Panc1 (cell line): ENCODE measurements at places on chromosomes 7 and 10.

DNA sequence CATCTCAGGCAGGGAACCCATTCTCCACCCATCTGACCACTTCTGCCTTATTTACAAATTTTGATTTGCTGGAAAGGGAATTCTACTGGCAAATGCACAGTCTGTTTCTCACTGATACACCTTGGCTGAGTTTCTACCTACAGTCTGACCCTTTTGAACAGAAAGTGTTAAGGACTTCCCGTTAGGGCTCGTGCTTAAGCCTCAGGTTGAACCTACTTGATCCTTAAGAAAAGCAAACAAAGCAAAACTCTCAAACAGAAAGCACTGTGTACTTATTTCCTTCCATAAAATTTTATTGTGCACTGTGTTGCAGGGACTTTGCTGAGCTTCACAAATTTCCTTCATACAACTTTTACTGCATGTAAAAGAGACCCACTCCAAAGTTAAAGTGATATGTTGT lies 367.8 kb downstream of the NRG3 start:
- DNase-seq, result no peak

DNA sequence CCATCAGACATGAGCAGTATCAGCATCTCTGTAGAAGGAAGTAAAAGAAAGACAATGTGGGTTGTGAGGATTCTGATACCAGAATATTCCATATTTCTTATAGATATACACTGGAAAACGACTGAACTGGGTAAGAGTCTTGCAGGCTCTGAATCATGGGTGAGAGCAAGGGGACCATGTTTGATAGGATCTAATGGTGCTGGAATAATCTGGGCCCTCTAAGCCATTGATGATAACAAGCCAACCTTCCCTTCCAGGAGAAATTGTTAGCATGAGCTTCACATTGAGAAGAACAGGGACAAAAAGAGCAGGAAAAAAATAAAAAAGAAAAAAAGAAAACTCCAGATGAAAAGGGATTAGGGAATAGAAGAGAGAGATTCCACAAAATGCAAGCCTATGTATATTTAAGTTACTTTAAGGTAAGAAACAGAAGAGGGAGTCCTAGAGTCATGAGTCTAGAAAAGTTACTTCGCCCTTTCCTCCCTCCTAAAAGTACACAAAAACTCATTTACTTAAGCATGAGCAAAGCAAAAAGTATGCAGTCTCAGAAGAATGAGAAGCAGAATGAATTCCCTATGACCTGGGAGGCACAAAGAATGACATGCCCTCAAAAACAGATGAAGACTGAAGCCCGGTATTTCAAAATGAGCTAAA lies 181.9 kb downstream of the TMEM26 start:
- DNase-seq, result peak; percentile 80

- no peak for DNase-seq
Observed at GRCh38 chr7:18515067-18515466, 19.5 kb downstream of the HDAC9 start.

GRCh38 chr10:114095559-114096337 lies 52.1 kb downstream of the ADRB1 start:
- no peak for DNase-seq

DNA sequence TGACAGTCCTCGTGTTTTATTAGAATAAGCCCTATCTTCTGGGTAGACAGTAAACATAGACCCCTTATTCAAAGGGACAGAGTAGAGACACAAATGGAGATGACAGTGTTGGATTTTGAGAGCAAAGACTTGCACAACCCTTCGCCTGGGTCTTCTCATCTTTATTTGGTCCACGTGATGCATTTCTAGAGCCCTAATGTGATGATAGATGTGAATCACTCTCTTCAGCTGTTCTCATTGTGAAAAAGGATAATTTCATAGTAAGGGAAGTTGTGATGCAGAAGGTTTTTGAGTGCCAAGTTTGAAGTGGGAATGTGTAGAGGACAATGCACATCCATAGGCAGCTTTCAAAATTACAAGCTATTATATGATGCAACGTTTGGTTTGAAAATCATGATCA lies 86.3 kb downstream of the CREB5 start:
- DNase-seq, result no peak

DNA sequence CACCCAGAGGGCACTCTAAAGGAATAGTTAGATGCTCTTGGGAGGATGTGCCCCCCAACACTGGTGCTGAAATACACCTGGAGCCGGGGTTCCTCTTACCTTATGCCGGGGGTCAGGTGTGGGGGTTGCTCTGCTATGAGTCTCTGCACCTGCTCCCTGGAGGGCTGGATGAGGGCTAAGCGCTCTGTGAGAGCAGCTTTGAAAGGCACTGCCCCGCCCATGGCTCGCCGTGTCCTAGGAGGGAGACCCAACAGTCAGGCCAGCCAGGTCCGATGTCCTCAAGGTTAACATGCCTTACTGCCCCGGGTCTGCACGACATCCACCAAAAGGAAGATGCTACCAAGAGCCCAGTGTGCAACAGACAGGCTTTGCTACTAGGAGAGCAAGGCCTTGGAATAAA lies 31.7 kb downstream of the PSPH start:
- no peak for DNase-seq

DNA sequence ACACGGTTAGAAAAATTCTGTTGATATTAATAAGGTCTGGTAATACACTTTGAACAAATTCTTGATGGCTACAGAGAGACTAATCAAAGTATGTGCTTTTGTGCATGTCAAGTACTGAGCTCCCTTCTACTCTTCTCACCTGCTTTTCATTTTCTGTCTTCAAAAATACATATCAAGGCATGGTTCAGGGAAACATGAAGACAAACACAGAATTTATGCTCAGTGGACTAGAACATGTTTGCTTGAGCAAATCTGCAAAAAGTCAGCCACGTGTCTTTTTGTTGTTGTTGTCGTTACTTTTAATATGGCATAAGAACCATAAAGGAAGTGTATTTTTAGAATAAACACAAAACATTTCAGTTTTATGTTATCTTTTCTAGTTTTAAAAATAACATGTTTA lies 21.9 kb downstream of the CDK13 start:
- DNase-seq, result no peak

DNA sequence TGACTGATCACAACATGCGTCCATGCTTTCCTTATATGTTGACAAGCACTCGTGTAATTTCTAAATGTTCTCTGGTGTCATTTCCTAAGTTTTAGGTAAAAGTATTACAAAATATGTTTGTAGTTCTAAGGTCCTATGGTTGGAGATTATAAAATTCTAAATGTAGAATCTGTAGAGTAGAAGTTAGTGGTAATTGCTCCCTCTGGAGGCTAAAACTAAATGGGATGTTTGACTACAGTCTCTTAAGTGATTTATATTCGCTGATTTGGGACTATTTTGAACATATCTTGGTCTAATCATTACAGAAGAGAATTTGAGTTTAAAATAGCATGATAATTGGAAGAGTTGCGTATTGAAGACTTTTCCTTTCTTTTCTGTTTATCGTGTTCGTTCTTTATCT lies 74.1 kb downstream of the ZMYND11 start:
- DNase-seq, result no peak

DNA sequence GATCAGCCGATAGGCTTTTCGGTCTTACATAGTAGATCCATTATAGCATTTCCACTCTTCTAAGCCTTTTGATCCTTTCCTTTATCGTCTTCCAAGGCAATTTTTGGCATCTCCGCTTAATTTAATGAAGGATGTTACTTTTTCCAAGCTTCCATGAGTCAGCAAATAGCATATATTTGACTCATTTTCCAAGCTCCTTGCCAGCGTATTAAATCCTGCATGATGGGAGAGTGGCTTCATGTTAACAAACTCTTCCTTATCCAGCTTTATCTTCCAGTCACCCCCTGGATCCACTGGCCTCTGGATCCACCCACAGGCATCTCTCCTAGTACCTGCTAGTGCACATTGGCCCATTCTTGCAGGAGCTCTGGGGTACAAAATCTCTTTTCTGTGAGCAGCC lies 13.0 kb downstream of the OR9A2 start:
- no peak for DNase-seq

DNA sequence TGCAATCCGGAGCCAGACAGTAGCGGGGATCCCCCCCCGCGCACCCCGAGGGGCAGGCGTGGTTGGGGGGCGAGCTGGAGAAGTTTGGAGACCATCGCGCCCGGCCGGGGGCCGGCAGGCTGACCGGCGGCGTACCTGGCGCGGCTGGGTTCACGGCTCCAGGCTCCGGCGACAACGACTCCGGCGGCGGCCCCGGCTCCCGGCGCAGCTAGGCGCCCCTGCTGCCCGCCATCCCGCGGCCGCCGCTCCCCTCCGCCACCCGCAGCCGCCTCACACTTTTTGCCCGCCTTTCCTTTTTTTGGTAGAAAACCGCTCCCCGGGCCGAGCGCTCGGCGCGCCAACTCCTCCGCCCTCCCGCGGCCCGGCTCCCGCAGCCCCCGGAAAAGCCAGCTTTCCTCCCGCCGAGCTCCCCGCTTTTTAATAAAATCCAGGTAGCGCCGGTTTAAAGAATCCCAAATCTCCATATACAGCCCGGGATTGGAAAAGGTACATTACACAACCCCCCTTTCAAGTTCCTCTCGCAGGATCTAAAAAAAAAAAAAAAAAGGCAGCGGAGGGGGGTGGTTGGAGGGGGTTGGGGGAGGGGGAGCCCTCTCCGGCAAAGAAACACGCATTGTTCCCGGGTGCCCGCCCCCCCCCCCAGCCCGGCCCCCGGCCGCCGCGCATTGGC lies at the start of gene TNRC18:
TSS of gene TNRC18 (minus strand) at position 529 of the 670 bp plus-strand sequence. CDS start 2,588 bp downstream, outside the sequence.
- DNase-seq, result no peak

- no peak for DNase-seq
Observed at GRCh38 chr10:74652664-74653063, 173.7 kb upstream of the KAT6B start.

- no peak for DNase-seq
Observed at GRCh38 chr10:103666087-103666761, 172.7 kb downstream of the NEURL1 start.

GRCh38 chr7:54778696-54779540 lies 19.9 kb upstream of the SEC61G start:
- DNase-seq, result no peak

- DNase-seq, result no peak
Observed at GRCh38 chr10:70575486-70575873, 27.1 kb downstream of the PRF1 start.
